Renal pelvis (tissue), 12 donors: ENCODE measurements at places on chromosomes 2 and 18. TPM values are rescaled to one million over a fixed set of nuclear protein-coding genes. Genes with fewer than 3 reads are reported as not detected.

- DNase-seq, result peak; percentile 69
Measured at GRCh38 chr2:197088694-197089093, 162.2 kb upstream of the PGAP1 start.

DNA sequence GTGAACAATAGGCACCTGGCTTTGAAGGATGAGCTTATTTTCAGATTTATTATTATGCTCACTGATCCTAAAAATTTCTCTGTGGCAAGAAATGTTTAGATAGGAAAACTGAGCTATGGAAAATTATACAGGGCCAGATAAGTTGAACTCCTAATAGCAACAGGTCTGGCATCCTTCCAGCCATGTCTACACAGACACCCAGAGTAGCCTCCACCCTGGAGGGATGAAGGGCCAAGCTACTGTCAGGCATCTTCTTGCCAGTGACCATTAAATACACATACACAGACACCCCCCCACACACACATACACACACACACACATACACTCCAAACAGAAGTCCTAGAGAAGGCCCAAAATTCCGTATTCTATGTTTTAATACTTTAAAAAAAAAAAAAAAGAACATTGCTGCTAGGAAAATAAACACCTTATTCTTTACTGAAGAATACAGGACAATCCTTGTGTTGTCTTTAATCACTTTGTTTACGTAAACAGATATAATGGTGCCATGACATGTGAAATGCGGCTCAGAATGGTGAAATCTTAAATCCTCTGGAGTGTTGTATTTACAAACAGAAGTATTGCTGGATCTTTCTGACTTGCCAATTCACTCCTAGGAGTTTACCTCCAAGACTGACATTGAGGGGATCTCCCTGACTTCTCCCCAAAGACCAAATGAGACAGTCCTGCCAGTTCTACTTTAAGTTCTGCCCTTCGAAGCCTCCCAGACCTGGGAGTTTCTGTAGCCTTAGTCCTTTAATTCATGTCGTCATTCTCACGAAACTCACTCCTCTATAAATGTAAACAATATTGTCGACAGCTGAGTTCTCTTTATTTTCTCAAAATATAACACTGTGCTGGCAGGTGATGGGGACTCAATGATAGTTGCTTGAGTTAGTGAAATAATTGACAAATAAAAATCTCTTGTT lies 163.1 kb downstream of the ANTXR1 start:
- no peak for DNase-seq

GRCh38 chr2:60437080-60437696 lies 116.3 kb downstream of the BCL11A start:
- no peak for DNase-seq

The OR6B2 gene
- polyA plus RNA-seq, result not detected

The MROH2A gene
- polyA plus RNA-seq, result 0.22 TPM

The HOXD11 gene
- 56.2 TPM for polyA plus RNA-seq

The KLHL29 gene
- 16.7 TPM for polyA plus RNA-seq

The AFF3 gene
- polyA plus RNA-seq, result 18.3 TPM
